A673 (cell line): ENCODE measurements at places on chromosomes 12 and 14.
A peak's percentile ranks its signal among the peaks of the same experiment; 100 is the strongest.

DNA sequence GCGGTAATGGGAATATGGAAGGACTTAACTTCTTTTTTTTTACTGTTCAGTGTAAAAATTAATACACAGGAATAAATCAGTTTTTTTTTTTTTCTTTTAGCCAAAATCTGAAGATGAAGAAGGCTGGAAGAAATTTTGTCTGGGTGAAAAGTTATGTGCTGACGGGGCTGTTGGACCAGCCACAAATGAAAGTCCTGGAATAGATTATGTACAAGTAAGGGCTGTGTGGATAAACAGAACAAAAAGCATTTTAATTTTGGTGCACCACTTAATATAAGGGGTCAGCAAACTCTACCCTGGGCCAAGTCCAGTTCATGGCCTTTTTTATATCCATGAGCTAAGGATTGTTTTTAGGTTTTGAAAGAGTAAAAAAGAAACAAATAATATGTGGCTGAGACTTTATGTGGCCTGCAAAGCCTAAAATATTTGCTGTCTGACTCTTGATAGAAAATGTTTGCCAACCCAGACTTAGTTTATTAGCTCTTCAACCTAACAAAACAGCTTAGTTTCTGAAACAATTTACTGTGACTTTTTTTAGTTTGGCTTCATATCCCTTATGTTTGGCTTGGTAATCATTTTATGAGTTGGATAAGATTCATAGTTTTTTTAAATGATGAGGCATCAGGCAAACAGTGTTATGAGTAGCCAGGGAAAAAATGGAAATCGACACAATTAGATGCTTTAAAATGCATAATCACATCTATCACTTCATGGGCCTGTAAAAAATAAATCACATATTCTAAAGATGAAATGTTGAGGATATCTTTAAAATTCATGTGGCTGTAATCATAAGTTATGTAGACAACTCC, 8.4 kb downstream of the GEMIN2 start:
- H3K4me1 ChIP-seq = no peaks in the 10 kb centered on the region
- H3K36me3 ChIP-seq = peaks cover 60% of the 10 kb centered on the region
- DNase-seq = no peak
- H3K27me3 ChIP-seq = no peaks in the 10 kb centered on the region
- H3K27ac ChIP-seq = no peak overlapping the region

GRCh38 chr14:102088012-102088792, 1.4 kb upstream of the HSP90AA1 start:
- H3K27ac ChIP-seq = peak overlapping the region; percentile 99
- no peak for DNase-seq
- peaks cover 30% of the 10 kb centered on the region for H3K4me1 ChIP-seq
- H3K4me3 ChIP-seq = peak overlapping the region; percentile 77

DNA sequence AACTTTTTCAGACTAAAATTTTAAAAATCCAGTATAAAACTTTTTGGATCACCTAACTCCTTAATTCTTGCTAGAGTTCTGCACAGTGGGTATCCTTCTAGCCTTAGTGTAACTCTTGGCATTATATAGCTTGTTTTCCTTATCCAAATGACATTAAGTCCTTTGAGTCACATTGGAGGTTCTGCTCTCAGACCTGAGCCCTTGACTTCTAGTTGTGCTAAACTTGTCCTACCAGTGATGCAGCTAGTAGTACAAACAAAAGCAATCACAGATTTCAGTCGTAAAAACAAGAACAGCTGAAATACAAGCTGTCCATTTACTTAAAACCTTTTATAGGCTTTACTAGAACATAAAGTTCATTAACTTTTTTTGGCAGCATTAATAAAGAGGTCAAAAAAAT, 10.5 kb downstream of the ZBTB1 start:
- no peaks in the 10 kb centered on the region for H3K36me3 ChIP-seq
- no peaks in the 10 kb centered on the region for H3K27me3 ChIP-seq
- peaks cover 14% of the 10 kb centered on the region for H3K4me1 ChIP-seq

- H3K36me3 ChIP-seq = no peaks in the 10 kb centered on the region
- no peak for DNase-seq
- no peaks in the 10 kb centered on the region for H3K4me1 ChIP-seq
- no peak overlapping the region for H3K27ac ChIP-seq
Observed at GRCh38 chr14:95871531-95871930, 5.1 kb upstream of the TUNAR start.

DNA sequence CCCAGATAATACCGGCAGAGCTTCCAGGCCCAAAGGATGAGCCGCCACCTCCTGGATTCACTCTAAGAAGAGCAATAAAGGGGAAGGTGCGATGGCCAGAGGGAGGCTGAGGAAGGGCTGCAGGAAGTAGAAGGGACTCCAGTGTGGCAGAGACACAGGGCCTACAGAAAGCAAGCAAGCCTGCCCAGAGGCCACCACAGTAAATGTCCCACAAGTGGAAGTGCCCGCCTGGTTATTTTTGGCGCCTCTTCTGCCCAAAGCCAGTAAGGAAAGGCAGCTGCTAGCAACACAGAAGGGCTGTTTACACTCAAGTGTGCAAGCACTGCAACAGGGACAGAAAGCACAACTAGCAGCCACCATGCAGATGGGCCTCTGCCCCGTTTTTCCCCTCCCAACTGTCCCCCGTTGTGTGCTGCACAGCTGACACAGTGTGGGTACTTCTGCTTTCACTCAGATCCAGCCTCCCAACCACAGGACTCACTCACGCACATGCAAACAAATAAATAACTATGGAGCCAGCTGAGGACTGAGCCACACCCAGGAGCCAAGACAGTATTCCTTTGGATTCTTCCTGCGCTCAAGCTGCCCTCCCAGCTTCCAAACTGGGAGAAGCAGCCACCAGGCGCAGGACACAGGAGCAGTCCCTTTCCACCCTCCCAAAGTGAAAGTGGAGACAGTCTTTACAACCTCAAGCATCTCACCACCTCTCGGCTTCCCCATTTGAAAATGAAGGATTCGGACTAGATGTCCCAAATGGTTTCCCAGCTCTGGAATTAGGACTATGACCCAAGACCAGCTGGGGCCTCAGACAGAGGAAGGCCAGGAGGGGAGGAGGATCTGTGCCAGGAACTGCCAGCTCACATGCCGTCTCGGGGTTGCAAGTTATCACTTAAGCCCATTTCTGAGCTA, 40.0 kb upstream of the PNMA1 start:
- H3K4me3 ChIP-seq = no peak overlapping the region
- H3K27ac ChIP-seq = peak overlapping the region; percentile 54
- no peaks in the 10 kb centered on the region for H3K27me3 ChIP-seq
- no peaks in the 10 kb centered on the region for H3K36me3 ChIP-seq
- H3K4me1 ChIP-seq = peaks cover 73% of the 10 kb centered on the region

GRCh38 chr12:64744422-64745258, 14.6 kb downstream of the GNS start:
- DNase-seq = no peak
- H3K4me1 ChIP-seq = peaks cover 7% of the 10 kb centered on the region
- no peaks in the 10 kb centered on the region for H3K27me3 ChIP-seq
- H3K27ac ChIP-seq = no peak overlapping the region
- H3K36me3 ChIP-seq = peaks cover 36% of the 10 kb centered on the region
